ENCODE measurements at places on chromosomes 4 and X.

GRCh38 chrX:34770511-34770910 lies 113.4 kb upstream of the TMEM47 start:
- no peak for DNase-seq

- no peak for DNase-seq
Observed at GRCh38 chr4:138174981-138175794, 67.0 kb downstream of the SLC7A11 start.

- no peak for DNase-seq
Observed at GRCh38 chr4:19300213-19300612, 951.5 kb upstream of the SLIT2 start.

DNA sequence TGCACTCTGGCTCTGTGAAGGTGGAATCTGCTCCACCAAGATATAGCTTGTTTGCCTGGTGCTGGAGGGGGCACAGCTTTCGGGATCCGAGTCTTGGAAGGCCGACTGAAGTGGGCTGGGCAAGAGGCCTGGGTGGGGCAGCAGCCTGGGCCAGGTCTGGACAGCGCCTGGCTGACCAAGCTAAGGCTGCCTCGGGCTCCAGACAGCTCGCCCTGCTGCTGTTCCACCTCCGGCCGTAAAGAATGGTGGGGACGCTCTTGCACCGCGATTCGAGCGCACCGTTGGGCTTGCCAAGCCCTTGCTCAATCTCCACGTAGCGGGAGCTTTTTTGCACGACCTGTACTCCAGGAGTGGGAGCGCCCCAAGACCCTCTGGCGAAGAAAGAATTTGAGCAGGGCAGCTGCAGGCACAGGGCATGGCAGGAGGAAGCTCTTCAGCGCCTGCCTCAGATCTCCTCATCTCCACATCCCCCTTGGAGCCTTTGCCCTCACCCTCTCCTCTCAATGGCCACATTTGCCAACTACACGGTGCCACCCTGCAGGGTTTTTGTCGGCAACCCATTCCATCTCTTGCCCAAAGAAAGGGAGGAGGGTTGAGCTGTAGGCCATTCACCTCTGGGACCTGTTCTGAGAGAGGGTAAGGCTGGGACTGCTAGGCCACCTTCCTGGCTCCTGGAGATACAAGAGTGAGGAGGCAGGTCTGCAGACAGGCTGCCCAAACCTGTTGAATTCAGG lies 18.9 kb downstream of the CNGA2 start:
- peak; percentile 41 for DNase-seq

DNA sequence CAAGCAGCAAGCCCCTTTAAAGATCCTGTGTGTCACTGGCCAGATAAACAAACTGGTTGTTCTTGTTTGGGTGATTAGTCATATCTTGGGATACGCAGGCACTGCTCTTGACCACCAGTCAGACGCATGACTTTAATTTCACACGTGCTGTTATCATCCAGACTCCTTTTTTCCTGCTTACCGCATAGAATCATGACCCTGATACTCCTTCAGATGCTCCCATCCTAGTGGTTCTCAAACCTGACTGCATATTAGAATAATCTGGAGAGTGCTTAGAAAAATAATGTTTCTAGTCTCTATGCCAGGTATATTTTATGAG lies 78.8 kb downstream of the CLDN22 start:
- DNase-seq = no peak

DNA sequence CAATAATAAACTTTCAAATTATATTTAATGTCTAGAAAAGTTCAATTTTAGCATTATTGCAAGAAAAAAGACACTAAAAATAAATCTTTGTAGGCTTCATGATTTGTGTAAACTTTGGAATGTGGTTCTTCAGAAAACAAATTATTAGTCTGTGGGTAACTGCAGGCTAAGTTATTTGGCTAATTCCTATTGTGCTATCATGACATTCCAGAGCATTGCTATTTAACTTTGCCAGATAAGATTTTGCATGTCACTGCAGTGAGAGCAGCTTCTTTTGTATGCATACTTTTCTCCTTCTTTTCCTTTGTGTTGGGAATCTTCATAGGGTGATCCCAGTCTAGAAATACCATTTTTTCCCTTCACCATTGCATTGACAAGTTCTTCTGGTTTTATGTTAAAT lies 130.0 kb downstream of the AWAT2 start:
- DNase-seq = no peak

DNA sequence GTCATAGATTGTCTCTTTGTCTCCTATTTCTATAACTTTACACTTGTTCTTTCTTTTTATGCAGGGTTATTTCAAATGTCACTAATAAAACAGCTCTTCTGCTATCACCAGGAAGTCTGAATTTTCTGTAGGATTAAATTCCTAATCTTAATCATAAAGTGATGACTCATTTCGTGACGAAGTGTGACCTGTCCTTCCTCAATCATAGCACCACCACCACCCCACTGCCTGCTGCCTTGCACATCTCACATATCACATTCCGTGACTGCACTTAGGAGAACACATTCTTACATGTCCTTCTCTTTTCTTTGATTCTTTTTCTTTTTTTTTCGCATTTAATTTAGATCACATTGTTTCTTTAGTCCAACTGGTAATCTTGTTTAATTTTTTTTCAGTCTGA lies 57.7 kb upstream of the UGT2B7 start:
- no peak for DNase-seq

DNA sequence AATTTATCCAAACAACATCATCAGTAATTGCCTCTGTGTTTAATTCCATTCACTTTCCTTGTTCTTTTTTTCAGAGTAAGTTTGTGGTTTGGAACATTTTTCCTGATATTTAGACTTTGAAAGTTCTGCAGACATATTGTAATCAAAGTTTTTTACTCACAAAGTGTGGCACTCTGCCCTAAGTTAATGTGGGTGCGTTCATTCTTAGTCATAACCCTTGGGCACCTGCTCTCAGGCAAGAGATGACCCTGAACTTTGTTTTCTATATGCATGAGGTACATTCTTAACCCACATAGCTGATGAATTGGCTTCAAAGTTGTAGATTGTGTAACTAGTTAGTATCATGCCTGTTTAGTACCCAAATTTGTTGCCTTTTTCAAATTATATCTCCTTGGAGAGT lies 424.3 kb downstream of the GRXCR1 start:
- DNase-seq = no peak

DNA sequence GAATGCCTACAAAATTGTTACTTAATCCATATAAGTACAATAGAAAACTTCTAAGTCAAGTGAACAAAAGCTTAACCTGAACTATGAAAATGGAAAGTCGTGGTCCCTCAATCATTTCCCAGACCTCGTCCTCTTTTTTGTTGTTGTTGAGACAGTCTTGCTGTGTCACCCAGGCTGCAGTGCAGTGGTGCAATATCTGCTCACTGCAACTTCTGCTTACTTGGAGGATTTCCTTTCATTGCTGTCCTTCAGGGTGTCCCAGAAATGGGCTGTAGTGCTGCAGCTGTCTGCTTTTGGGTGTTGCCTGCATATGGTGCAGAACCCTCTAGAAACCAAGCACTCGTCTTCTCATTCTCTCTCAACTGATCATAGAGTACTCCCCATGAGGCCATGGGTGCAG lies 75.0 kb upstream of the IL2 start:
- no peak for DNase-seq

DNA sequence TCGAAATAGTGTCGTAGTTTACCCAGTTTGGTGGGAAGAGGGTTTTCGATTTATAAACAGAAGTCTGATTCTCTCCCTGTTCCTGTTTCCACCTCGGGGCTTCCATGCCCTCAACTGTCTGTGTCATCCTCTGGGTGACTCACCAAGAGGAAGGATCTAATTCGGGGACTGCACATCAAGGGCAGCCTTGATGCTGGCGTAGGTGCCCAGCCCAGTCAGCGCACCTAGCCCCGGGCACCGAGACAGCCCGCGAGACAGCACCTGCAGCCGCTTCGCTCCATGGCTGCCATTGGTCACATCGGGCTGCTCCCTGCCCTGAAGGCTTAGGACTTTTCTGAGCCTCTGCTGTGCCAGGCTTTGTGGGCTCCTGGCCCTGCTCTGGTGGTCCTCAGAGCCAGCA lies 7.7 kb downstream of the ABCD1 start:
- DNase-seq = no peak

DNA sequence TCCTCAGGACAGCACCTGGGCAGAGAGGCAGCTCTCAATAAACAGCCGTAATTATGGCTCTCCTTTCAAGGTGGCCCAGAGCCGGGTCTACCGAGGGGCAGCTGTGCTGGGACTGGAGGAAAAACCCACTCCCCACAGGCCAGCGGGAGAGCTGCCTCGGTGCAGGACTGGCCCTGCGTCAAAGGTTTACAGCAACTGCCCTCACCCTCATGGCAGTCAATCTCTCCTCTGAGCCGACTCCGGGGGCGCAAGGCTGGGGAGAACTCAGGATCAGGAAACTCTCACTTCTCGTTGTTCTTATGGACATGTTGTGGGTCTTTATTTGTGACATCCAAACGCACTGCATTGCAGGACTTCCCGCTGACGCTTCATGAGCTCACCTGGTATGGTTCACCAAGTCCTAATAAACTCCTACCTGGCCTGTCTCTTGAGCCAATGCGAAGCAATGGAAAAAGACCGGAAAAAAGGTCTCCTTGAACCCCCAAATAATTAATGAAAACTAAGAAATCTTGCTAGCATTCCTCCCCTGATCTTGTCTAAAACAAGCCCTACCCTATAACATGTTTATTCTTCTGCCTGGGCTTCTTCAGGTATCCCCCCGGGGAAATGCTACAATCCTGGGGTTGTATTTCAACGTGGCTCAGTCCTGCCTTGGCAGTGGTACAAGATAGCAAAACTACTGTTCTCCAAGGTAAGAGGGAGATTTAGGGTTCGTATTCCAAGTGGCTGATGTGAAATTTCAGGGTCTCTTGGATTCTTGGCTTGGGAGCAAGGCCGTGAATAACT lies 50.1 kb upstream of the CDKN2AIP start:
- DNase-seq = no peak

- no peak for DNase-seq
Observed at GRCh38 chr4:34731070-34731469, 1513.2 kb downstream of the ARAP2 start.

DNA sequence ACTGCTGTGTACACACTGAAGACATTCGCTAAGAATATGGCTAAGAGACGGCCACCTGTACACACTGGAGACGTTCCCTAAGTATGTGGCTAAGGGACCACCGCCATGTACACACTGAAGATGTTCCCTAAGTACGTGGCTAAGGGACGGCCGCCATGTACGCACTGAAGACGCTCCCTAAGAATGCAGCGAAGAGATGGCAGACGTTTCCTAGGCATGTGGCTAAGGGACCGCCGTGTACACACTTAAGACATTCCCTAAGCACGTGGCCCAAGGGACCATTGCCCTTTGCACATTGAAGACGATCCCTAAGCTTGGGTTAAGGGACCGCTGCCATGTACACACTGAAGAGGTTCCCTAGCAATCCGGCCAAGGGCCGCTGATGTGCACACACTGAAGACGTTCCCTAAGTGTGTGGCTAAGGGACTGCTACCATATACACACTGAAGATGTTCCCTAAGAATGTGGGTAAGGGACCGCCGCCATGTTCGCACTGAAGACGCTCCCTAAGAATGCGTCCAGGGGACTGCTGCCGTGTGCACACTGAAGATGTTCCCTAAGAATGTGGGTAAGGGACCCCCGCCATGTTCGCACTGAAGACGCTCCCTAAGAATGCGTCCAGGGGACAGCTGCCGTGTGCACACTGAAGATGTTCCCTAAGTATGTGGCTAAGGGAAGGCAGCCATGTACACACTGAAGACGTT lies 36.7 kb downstream of the DHRSX start:
- no peak for DNase-seq

- DNase-seq = no peak
Observed at GRCh38 chrX:112636951-112637581, 42.7 kb downstream of the LHFPL1 start.

DNA sequence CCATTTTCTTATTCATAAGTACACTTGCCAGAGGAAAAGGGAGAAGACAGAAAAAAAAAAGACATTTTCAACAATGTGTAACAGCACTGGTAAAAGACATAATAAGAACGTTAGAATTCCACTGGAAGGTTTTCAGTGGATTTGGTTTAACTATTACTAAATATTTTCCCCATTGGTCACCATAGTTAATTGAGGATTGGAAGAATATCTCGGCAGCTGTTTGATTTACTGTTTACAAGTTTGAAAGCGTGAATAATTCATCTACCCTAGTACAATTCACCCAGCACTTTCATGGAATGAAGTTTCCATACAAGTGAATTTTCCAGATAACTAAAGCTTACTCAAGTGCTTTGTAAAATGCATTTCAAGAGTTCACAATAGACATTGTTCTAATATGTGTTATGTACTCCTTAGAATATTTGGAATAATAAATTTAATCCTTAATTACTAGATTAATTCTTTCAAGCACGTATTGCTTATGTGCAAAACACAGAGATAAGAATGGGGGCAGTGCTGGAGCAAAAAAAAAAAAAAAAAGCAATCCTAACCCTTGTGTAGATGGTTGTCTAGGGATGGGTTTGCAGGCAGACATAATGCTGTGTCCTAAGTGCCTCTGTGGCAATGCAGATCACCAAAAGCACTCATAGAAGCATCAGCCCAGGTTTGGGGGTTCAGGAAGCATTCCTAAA lies 57.1 kb downstream of the ENPEP start:
- DNase-seq = no peak

DNA sequence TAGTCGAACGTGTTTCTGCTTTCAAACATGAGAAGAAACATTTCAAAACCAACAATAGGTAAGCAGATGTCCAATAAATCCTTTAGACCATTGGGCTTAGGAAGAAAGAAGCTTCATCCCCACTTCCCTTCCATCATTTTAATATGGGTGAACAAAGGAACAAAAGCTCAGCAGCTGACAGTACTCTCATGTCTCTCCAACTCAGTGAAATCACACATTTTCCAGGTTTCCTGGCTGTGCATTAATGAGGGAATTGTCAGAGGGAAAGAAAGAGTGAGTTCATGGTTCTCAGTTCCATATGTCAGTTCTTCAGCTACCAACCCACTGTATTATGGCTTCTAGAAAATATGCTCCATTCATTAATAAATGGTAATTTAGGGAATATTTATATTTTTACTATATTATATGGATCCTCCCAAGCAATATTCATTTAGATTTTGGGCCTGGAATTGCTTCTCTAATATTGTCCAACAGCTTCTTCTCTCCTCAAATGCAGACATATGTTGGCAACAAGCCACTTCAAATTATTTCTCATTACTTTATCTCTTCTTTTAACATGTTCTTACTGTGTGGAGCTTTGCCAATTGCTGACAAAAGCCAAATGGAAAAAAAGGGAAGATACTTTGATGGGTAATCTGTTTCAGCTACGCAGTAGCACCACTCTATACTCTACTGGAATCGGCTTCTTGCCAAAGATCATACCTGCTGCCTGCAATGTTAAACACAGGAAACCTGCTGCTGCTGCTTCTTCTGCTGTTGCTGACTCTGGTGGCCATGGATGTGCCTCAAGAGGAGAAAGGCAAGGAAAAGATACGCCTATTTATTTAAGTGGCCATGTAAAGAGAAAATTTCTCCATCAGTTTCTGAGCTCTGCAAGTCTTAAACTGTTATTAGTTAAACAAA lies 1757.6 kb downstream of the ARAP2 start:
- no peak for DNase-seq

GRCh38 chr4:77153006-77153405 lies 4.0 kb upstream of the CCNG2 start:
- DNase-seq = no peak

DNA sequence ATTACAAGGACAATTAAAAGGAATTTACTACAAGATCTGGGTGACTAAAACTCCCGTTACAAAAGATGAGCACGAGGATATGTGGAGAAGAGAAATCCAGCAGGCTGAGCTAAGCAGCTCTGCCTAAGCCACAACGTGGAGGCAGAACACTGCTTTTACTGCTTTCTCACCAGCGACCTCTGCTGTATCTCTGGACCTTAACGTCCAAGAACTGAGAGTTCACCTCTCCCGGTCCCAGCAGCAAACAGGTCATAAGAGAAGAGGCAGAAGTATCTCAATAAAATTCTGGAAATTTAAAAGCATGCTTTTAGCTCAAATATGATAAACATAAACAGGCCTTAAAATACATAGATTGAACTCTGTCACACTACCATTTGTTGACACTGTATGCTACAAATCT lies 81.0 kb downstream of the ADGRA3 start:
- DNase-seq = no peak
